ENCODE measurements at places on chromosomes 11 and 22. TPM values are rescaled to one million over a fixed set of nuclear protein-coding genes. Genes with fewer than 3 reads are reported as not detected.

The CDC42BPG gene
- total RNA-seq, result 2.0 TPM

The UBASH3B gene
- 6.0 TPM for total RNA-seq

The SLC22A9 gene
- not detected for total RNA-seq

The NXPE2 gene
- 0.89 TPM for total RNA-seq

The CBX7 gene
- total RNA-seq, result 9.0 TPM

The CARNS1 gene
- 8.6 TPM for total RNA-seq

DNA sequence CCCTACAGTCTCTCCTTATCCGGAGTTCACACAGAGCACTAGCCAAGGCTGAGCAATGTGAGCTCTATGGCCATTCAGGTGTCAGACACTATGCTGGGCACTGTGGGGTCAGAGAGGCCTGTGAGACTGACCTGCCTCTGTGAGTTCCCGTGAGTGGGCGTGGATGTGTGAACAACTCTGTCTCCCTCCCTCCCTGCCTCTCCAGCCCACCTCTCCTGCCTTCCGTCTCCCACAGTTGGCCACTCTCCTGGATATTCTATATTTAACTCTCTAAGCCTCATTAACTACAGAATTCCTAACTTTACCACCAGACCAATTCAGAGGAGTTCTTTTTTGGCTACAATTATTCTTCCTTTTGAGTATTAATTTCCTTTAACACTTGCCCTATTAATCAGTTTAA lies 191.6 kb upstream of the NCAM1 start:
- DNase-seq, result no peak

- DNase-seq, result no peak
These were observed 11.0 kb downstream of the ZNRF3 start for GRCh38 chr22:28894334-28894733.

- no peak for DNase-seq
These were observed 1.3 kb upstream of the INSC start for GRCh38 chr11:15113381-15113780.

DNA sequence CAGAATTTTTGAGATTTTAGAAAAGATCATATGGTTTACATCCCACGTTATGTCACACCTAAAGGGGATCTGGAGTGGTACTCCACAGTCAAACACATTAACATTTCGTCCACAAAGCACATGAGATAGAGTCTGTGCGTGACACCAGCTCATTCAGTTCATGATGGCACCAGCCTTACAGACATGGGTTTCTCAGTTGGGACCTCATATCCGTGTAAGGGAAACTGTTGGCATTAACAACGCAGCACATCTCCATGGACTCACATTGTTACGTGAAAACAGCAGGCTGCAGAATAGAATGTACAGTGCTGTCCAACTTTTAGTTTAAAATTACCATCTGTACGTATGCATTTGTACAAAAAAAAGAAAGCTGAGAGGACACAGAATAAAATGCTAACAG lies 14.0 kb downstream of the RIC8A start:
- DNase-seq, result no peak

- DNase-seq, result no peak
These were observed 258.6 kb downstream of the METTL15 start for GRCh38 chr11:28366549-28367346.

DNA sequence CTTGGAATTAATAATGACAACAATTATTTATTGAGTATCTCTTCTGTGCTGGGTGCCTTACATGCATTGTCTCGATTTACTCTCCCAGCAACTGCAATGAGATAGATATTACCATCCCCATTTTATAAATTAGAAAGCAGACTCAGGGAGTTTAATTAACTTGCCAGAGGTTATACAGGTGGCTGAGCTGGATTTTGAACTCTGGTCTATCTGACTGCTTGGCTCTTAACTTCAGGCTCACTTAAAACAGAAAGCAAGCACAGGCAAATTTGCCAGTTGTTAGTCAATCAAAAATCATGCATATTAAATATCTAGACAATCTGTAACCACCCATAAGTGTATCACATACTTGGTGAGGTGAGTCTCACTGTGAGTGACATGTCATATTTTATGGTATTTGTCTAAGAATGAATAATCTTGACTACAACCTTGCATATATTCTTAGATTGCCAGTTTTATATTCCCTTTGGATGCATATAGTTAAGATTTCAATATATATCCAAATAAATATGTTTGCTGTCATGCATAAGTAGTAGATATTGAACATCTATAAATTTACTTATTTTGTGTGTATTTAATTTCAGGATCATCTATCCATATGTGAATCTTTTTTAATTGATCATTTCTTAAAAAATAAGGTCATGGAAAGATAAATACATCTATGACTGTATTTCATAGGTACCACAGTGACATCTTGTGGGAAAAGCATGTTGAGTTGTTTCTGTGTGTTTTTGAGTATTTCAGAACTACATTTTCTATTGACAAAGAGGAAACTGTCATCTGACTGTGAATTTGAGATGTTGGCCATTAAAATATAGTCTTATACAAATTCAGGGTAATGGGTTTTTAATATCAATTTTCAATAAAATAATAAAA lies 112.0 kb upstream of the ARHGAP42 start:
- no peak for DNase-seq

- DNase-seq, result no peak
These were observed 351.1 kb downstream of the CADM1 start for GRCh38 chr11:115153135-115153534.

GRCh38 chr22:44727709-44728108 lies 24.7 kb upstream of the ARHGAP8 start:
- no peak for DNase-seq

GRCh38 chr11:24861440-24861839 lies 364.6 kb downstream of the LUZP2 start:
- DNase-seq, result no peak

- no peak for DNase-seq
These were observed 45.7 kb downstream of the FBLN1 start for GRCh38 chr22:45548247-45548840.

DNA sequence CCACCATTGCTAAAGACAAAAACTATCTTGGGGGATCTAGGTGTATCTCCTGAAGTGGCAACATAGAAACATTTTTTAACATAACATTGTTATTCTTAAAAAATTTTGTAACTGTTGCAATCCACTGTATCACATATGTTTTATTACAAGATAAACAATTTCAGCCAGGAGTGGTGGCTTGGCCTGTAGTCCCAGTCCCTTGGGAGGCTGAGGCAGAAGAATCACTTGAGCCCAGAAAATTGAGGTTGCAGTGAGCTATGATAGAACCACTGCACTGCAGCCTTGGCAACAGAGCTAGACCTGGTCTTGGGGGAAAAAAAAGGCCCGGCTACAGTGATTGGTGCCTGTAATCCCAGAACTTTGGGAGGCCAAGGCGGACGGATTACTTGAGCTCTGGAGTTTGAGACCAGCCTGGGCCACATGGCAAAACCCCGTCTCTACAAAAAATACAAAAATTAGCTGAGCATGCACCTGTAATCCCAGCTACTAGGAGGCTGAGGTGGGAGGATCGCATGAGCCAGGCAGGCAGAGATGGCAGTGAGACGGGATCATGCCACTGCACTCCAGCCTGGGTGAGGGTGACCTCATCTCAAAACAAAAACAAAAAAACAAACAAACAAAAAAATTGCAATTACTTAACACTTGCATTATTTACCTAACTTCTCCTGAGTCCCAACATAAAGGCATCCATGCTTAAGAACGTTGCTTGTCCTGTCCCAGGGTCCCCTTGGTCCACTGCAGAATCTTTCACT lies 1.5 kb upstream of the DEPDC5 start:
- no peak for DNase-seq

DNA sequence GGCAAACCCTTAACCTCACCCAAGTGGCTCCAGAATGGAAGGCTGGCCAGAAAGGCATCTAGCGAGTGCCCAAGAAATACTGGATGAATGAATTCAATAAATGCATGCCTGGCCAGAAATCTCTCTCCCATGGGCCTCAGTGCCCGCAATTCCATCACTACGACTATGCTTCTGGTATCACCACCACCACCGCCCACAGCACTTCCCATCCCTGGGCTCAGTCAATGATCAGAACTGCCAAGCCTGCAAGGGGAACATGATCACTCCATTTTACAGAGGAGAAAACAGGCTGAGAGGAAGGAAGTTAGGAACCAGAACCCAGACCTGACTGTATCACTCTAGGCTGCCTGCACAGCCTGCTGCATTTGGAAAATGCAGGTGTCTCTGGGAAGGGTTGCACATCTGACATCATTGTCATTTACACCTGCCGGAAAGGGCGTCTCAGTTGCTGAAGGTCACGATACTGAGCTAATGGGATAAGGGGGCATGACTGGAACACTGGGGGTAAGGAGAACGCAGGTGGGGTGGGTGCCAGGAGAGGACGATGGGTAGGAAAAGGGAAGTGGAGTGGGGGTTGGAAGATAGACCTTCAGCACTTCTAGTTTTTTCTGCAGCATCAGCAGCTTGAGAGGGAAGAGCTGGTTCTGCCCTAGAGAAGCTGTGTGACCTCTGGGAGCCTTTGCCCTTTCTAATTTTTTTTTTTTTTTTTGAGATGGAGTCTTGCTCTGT lies 3.2 kb downstream of the GPR152 start:
- DNase-seq, result no peak

DNA sequence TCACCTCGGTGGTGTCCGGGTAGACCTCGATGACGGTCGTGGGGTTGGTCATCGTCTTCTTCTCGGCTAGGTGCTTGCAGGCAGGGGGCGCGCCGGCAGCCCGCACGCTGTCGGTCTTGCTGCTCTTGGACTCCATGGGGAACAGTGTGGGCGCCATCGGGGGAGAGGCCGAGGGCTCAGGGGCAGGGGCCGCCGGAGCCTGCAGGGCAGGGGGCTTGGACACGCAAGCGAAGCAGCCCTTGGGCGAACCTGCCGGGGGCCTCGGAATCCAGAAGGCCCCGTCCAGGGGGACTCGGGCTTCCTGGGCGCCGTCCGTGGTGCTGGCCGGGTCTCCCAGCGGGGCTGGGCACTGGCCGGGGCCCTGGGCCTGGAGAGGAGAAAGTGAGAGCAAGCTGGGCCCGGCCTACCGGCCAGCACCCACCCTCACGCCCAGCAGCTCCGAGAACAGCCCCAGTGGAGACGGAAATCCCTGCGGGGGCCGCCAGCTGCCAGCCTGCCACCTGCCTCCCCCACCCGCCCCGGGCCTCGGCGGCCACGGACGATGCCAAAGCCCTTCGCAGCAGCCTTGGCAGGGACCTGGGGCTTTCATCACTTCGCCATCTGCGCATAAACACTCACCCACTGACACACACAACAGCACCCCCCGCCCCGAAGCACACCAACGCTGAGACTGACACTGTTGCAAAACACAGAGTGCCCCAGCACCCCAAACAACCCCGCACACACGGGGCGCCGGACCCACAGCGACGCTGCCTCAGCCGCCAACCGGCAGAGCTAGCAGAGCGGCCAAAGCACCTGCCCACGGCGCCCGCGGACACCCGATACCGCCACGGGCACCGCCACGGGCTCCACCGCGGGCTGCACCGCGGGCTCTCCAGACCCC lies 2.4 kb downstream of the IFITM10 start:
- peak; percentile 57 for DNase-seq

DNA sequence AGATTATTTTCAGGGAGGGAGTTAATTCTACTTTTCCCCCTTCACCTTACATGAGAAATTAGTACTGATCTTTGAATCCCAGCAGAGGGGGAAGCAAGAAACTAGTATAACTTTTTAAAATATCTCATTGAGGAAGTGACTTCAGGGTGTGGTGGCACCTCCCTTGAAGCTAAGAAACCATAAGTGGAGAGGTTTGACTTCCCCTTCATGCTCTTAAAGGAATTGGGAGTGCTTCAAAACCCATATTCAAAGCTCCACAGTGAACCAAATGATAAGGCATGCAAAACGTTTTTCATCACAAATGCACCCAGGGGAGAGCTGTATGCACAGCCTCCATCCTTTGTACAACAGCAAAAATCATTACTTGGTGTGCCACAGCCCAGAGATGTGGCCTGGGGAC lies 540 bp downstream of the MS4A14 start:
- DNase-seq, result no peak

- DNase-seq, result no peak
These were observed 19.3 kb upstream of the CKAP5 start for GRCh38 chr11:46865340-46865739.

GRCh38 chr11:36007127-36007655 lies 63.3 kb downstream of the LDLRAD3 start:
- DNase-seq, result no peak

GRCh38 chr11:107648242-107648641 lies 57.3 kb downstream of the ELMOD1 start:
- DNase-seq, result no peak

All from spinal cord (tissue), 10 donors.